IPS DF 6.9 (cell line): ENCODE measurements at places on chromosomes 11 and 22.
A peak's percentile ranks its signal among the peaks of the same experiment; 100 is the strongest.

DNA sequence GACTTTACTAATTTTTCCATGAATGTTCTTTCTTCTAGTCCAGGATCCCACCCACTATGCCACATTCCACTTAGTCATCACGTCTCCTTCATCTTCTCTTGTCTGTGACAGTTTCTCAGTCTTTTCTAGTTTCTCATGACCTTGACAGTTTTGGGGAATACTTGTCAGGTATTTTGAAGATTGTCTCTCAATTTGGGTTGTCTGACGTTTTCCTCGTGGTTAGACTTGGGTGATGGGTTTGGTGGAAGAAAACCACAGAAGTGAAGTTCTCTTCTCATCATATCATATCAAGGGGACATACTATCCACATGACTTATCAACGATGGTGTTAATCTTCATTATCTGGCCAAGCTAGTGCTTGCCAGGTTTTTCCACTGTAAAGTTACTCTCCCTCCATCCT is 102.4 kb downstream of the LRRC32 start:
- no peak for DNase-seq

GRCh38 chr11:71086687-71087258 is 165.6 kb downstream of the SHANK2 start:
- peak; percentile 27 for DNase-seq

GRCh38 chr22:23128269-23129108 is 13.3 kb downstream of the RSPH14 start:
- peak; percentile 43 for DNase-seq

DNA sequence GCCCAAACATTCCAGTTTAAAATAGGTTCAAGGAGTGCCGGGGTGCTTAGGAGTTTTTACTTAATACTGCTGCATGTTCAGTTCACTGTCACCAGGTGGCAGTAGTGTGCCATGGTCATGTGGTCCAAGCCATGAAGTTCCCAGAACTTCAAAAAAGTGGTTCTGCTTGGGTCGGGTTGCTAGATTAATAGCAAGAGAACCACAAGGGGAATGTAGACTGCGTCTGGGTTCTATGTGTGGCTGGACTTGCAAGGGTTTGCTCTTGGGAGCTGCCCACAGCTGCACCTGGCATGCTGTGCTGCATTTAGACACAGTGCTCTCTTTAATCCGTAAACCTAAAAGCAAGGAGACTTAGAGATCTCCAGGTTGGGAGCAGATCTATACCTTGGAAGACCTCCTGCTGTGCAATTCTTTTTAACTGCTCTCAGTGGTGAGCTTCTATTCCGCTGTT is 6.5 kb upstream of the SPON1 start:
- peak; percentile 76 for DNase-seq

GRCh38 chr11:45383224-45383623 is 97.1 kb upstream of the SYT13 start:
- DNase-seq, result no peak

GRCh38 chr11:31974366-31975136 is 116.3 kb upstream of the RCN1 start:
- DNase-seq, result no peak

DNA sequence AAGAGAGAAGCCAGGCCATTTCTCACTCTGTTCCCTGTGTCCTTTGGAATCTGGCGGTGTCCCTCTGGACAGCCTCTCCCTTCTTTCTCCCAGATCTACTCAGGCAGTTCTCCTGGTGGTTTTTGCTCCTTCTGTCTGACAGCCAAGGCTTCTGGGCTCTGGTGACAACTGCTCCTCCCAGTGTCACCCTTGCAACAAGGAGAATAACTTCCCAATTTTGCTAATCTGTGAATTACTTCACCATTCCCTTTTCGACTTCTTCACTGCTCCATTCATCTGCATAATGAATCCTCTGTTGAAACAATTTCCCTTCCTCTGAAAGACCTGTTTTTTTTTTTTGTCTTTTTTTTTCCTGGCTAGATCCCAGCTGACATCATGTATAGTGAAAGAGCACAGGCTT is 56.3 kb upstream of the PDE3B start:
- DNase-seq, result no peak

DNA sequence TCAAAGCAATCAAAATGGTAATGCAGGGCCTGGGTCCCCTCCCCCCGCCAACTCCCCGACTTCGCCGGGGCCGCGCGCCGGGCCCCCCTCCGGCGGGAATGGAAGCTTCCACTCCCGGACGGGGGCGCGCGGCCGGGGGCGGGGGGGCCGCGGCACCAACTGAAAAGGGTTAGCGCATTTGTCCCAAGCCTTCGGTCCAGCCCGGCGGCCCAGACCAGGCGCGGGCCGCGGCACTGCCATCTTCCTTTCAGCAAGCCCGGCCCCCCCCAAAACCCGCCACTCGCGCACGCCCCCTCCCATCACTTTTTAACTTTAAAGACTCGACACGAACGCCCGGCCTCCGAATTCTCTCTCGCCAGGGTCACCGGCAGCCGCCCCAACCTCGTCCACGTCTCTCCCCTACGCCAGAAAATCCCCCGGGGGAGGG is 2.8 kb downstream of the PHF21B start:
- DNase-seq, result no peak

GRCh38 chr11:123065621-123066020 is 3.7 kb upstream of the HSPA8 start:
- DNase-seq, result no peak

DNA sequence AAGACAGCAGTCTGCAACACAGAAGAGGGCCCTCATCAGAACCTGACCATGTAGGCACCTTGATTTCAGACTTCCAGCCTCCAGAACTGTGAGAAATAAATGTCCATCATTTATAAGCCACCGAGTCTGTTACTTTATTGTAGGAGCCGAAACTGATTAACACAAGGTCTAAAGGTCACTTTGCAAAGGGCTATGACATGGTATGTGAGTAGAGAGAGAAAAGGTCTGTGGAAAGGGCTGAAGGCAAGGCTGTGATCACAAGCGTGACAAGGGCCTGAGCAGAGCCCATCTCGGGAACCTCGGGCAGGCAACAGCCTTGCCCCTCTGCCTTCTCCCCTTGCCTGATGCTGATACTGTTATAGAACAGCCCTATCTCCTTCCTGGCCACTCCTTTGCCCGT is 73.4 kb upstream of the TEAD1 start:
- DNase-seq, result no peak

DNA sequence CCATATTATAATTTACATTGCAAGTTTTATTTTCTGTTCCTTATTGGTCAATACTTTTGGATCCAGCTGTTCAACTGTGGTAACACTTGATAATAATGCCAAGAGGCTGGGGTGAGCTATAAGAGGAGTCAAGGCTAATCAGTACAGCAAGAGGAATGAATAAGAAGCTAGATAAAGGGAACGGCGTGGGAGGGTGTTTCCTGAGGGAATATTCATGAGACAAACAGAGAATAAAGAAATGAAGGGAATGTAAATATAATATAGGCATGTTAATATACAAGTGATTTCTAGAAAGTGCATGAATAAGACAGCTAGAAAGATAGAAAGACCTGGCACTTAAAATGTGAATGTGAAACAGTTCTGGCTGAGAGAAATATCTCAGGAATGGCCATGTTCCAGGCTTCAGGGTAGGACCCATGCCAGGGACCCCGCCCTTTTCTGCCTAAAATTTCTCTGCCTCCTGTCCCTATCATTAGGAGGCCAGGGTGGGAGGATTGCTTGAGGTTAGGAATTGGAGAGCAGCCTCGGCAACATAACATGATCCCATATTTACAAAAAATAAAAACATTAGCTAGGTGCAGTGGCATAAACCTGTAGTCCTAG is 3.9 kb downstream of the OR51B4 start:
- DNase-seq, result no peak

- DNase-seq, result no peak
These were observed 13.7 kb downstream of the TRMU start for GRCh38 chr22:46349238-46349637.

- DNase-seq, result no peak
These were observed 83.5 kb downstream of the C22orf31 start for GRCh38 chr22:28978158-28978557.

DNA sequence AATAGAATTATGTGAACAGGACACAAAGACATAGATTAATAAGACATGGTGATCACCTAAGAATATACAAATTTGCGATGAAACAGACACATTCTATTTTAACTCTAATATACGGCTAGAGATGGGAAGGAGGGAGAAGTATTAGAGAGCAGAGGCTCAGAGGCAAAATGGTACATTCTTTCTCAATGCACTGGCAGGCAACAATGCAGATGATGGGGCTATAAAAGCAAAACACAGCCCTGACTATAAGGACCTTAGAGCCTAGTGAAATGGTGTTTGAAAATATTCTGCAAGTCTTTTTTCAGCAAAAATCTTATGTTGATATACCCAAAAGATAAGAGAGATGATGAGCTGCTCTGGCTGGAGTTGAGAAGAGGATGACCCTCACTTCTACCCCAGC is 13.1 kb downstream of the TCF20 start:
- no peak for DNase-seq

DNA sequence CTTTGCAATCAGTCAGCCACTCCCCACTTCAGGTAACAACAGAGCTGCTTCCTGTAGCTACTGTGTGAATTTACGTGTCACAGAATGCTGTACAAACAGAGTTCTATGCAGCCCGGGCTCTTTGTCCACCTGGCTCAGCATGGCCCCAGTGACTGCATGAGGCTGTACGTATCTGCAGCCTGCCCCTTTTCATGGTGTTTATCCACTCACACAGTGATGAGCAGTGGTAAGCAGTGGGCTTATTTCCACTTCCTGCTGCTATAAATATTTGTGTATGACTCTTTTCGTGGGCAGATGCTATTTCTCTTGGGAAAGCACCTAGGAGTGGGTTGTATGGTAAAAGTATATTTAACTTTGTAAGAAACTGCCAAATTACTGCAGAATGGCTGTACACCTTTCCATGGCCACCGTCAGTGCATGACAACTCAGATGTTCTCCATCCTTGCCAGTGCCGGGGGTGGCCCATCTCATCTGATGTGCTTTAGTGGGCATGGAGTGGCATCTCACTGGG is 43.3 kb downstream of the MYEOV start:
- DNase-seq, result no peak

DNA sequence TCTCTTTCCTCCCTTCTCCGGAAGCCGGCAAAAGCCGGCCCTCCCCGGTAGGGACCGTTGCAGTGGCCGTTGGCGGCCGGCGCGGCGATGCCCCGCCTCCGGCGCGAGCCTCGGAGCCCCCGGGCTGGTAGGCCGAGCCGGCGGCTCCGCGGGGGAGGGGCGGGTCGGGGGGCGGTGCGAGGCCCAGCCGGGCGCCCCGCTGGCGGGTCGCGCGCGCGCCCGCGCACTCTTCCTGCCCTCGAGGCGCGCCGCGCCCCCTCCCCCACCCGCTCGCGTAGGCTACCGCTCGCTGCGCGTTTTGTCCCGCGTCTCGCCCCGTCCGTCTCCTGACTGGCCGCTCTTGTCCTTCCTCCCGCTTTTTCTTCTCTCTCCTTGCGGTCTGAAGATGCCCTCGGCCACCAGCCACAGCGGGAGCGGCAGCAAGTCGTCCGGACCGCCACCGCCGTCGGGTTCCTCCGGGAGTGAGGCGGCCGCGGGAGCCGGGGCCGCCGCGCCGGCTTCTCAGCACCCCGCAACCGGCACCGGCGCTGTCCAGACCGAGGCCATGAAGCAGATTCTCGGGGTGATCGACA is 591 bp downstream of the CAPRIN1 start:
- no peak for DNase-seq

- DNase-seq, result no peak
These were observed 121.6 kb downstream of the PAX6 start for GRCh38 chr11:31689559-31689958.

GRCh38 chr11:113951537-113951936 is 23.4 kb upstream of the HTR3A start:
- no peak for DNase-seq

GRCh38 chr11:84780689-84781293 is 846.4 kb downstream of the DLG2 start:
- no peak for DNase-seq

- DNase-seq, result no peak
These were observed 20.1 kb downstream of the TOLLIP start for GRCh38 chr11:1289211-1289935.

- DNase-seq, result no peak
These were observed 83.5 kb downstream of the DSCAML1 start for GRCh38 chr11:117713538-117713991.

- no peak for DNase-seq
These were observed 331.1 kb upstream of the B3GAT1 start for GRCh38 chr11:134742956-134743819.

DNA sequence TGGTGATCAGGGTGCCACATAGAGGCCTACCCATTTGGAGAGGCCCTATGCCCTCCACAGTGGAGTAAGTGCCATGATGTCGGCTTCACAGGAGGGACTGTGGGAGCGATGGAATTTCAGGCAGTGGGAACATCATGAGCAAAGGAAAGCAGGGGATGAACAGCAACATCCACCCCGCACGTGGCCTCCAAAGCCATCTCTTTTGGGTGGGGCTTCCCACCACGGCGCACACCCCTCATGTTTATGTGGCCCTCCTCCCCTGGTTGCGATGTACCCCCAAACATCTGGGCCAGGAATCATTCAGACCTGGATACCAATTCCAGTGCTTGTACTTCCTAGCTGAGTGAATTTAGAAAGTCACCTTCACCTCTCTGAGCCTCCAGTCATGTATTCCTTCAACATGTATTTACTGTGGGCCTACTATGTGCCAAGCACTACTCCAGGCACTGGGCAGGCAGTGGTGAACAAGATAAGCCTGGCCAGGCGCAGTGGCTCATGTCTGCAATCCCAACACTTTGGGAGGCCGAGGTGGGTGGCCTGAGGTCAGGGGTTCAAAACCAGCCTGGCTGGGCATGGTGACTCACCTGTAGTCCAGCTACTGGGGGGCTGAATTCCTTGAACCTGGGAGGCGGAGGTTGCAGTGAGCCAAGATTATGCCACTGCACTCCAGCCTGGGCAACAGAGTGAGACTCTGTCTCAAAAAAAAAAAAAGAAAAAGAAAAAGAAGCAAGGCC is 1.8 kb upstream of the MAFF start:
- no peak for DNase-seq

DNA sequence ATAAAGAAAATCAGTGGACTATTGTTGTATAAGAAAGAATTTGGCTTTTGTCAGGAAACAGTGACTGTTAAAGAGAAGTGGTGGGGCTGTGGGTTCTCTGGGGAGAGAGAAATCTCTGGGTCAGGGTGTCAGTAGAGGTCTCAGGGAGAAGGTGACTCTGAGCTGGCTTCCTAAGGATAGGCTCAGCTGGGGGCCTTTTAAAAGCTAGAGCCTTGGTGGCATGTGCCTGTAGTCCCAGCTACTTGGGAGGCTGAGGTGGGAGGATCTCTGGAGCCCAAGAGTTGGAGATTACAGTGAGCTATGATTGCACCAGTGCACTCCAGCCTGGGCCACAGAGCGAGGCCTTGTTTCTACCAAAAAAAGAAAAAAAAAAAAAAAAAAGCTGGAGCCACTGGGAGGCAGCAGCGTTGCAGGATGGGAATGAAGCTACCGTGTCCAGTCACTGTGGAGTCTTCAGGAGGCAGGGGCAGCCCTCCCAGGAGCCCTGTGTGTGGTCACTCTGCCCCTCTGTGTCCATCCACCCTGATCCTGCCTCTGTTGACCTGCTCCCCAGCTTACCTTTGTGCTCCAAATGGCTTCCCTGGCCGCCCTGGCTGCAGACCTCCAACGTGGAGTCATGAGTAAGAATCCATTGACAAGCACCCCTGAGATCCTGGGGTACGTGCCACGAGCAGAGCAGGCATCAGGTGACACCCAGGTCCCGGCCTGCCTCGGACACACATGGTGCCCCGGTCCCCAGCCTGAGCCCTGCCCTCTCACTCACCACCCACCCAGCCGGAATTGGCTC is 5.4 kb upstream of the MIF start:
- no peak for DNase-seq

GRCh38 chr11:14773755-14774154 is 118.3 kb downstream of the CYP2R1 start:
- DNase-seq, result no peak

GRCh38 chr11:123145220-123145619 is 49.8 kb downstream of the CLMP start:
- no peak for DNase-seq
